ENCODE measurements at places on chromosomes 5 and 9. TPM values are rescaled to one million over a fixed set of nuclear protein-coding genes. Genes with fewer than 3 reads are reported as not detected.

DNA sequence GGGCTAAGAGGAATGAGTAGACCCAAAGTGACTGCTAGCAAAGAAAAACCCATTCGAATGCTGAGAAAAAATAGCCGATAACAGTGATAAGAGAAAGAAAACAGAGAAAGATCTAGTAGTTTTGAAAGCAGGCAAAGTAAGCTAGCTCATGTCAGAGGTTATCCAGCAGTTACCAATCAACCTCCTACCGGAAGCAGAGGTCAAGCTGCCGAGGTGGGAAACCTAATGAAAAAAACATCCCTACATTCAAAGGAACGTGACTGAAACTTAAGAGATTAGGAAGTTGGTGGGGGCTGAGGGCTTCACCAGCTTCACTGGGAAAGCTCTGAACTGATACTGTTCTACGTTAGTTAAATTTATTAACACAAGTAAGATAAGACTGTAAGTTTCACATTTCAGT lies 32.6 kb downstream of the SSBP2 start:
- no peaks in the 10 kb centered on the region for H3K36me3 ChIP-seq
- H3K4me3 ChIP-seq, result no peak overlapping the region
- peaks cover 42% of the 10 kb centered on the region for H3K4me1 ChIP-seq
- H3K27ac ChIP-seq, result no peak overlapping the region
- H3K27me3 ChIP-seq, result peaks cover 6% of the 10 kb centered on the region

- no peak overlapping the region for H3K27ac ChIP-seq
- DNase-seq, result no peak
These were observed 8.8 kb upstream of the LCP2 start for GRCh38 chr5:170306381-170306831.

GRCh38 chr5:68344447-68345111 lies 129.0 kb downstream of the PIK3R1 start:
- no peak overlapping the region for H3K4me3 ChIP-seq
- peaks cover 8% of the 10 kb centered on the region for H3K36me3 ChIP-seq
- no peak overlapping the region for H3K27ac ChIP-seq
- peaks cover 9% of the 10 kb centered on the region for H3K4me1 ChIP-seq
- DNase-seq, result no peak

DNA sequence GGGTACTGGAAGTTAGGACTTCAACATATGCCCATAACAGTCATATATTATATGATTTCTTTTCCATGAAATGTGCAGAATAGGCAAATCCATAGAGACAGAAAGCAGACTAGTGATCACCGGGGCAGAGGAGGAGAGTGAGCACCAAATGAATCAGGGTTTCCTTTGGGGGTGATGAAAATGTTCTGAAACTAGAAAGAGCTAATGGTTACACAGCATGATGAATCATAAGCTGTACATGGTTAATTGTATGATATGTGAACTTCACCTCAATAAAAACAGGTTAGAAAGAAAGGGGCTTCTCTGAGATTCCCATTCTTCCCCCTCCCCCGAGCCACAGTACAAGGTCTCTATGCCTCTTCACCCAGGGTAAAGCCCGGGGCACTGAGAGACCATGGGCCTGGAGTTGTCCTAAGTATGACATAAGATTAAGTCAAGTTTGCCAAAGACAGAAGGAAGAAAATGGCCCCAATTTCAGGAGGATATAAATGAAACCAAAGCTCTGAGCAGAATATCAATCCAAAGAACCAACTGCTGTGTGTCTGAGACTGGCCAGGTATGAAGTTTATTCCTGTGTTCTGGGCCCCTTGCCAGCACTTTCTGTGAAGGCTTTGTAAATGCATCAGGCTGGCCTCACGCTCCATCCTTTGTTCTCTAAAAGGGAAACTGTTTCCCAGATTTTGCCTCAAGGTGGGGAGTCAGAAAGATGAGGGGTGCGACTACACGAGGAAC lies 243.8 kb downstream of the CDK5RAP2 start:
- no peaks in the 10 kb centered on the region for H3K4me1 ChIP-seq
- no peaks in the 10 kb centered on the region for H3K27me3 ChIP-seq
- DNase-seq, result no peak
- no peak overlapping the region for H3K27ac ChIP-seq

DNA sequence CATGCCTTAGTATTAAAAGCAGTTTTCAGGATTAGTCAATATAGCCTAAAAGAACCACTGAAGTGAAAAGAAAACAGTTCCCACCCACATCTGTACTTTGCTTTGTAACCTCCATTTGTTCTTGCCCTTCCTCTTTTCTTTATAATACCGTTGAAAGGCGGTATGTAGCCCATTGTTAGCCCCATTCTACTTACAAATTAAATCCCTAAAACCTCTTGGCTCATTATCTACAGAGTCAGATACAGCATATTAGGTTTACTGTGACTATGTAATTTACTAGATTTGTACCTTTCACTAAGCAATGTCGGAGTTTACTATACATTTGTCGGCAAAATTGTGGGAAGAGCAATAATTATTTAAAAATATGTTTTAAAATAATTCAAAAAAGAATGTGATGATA lies 17.3 kb downstream of the ALDH1A1 start:
- H3K27me3 ChIP-seq, result no peaks in the 10 kb centered on the region
- no peaks in the 10 kb centered on the region for H3K36me3 ChIP-seq
- peaks cover 6% of the 10 kb centered on the region for H3K4me1 ChIP-seq
- no peak for DNase-seq
- no peak overlapping the region for H3K27ac ChIP-seq

DNA sequence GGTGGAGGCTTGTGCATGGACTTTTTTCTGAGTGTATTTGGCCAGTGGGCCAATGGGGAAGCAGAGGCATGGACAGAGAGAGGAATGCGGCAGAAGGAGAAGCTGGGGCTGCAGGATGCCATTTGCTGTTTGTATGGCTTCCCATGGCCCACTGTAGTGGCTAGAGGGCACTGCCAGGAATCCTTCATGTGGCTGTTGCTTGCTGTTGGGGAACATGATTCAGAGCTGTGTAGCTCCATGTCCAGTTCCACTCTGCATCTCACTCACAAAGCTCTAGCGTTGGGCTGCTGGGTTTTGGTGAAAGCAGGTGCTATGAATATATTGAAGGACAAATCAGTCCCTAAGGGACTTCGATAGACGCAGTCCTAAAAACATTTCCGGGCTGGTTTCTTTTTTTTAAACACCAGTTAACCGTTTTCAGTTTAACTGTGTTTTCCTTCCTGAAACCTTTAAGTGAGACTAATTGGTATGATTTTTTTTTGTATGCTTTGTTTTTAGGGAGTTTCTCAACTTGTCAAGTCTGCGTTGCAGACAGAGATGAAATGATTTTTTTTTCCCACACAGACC lies 51.3 kb downstream of the SLC22A5 start:
- peaks cover 20% of the 10 kb centered on the region for H3K4me1 ChIP-seq
- no peaks in the 10 kb centered on the region for H3K27me3 ChIP-seq
- no peak overlapping the region for H3K27ac ChIP-seq
- H3K4me3 ChIP-seq, result no peak overlapping the region
- H3K36me3 ChIP-seq, result no peaks in the 10 kb centered on the region

DNA sequence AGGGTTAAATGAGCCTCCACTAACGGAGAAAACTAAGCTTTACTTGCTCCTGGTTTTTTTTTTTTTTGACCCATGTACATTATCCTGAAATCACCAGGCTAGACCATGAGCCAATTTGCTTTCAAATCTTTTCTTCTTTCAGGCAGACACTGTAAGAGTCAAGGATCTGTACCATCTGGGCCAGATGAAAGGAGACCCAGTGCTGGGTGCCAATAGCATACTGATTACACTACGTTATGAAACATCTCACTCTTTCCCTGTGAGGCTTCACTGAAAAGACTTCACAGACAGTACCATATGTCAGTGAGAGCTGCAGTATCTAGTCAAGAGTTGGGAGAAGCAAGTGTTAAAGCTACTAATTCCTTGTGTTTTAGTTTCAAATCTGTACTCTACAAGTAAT lies 161.2 kb upstream of the PTPRD start:
- H3K36me3 ChIP-seq, result no peaks in the 10 kb centered on the region
- H3K4me3 ChIP-seq, result no peak overlapping the region
- H3K4me1 ChIP-seq, result no peaks in the 10 kb centered on the region

DNA sequence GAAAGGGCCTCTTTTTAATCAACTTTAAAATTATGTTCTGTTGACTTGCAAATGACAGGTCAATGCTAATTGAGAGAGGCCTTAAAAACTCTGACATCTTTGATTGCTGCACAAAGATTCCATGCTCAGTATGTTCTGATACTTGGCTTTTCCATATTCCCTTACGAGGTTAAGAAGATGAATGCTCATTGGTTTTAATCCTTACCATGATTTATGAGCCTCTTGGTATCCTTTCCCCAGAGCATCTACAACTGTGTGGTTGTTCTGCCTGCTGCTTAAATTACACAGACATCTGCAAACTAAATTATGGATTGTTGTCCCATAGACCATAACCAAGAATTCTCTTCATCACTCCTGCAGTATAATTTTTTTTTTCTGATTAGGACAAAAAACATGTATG lies 352.6 kb downstream of the CDH12 start:
- H3K27me3 ChIP-seq, result no peaks in the 10 kb centered on the region
- no peak for DNase-seq
- no peak overlapping the region for H3K27ac ChIP-seq
- peaks cover 5% of the 10 kb centered on the region for H3K4me1 ChIP-seq
- H3K4me3 ChIP-seq, result no peak overlapping the region

DNA sequence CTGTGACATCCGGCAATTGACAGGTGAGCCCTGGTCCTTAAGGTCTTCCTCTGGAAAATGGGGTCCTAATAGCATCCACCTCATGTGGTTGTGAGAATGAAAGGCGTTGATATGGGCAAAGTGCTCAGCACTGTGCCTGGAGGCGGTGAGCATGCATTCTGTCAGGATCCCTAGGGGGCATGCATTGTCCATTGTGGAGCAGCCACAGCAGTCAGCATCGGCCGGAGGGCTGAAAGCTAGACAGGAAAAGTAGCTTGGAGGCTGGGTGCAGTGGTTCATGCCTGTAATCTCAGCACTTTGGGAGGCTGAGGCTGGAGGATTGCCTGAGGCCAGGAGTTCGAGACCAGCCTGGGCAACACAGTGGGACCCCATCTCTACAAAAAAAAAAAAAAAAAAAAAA lies 122.2 kb downstream of the LHX2 start:
- no peak overlapping the region for H3K27ac ChIP-seq
- no peak overlapping the region for H3K4me3 ChIP-seq
- no peaks in the 10 kb centered on the region for H3K36me3 ChIP-seq
- peak; percentile 53 for DNase-seq
- no peaks in the 10 kb centered on the region for H3K27me3 ChIP-seq
- H3K4me1 ChIP-seq, result no peaks in the 10 kb centered on the region

GRCh38 chr9:112021742-112022141 lies 125.1 kb downstream of the UGCG start:
- H3K27ac ChIP-seq, result no peak overlapping the region
- no peaks in the 10 kb centered on the region for H3K36me3 ChIP-seq
- no peaks in the 10 kb centered on the region for H3K27me3 ChIP-seq
- H3K4me3 ChIP-seq, result no peak overlapping the region
- H3K4me1 ChIP-seq, result no peaks in the 10 kb centered on the region

DNA sequence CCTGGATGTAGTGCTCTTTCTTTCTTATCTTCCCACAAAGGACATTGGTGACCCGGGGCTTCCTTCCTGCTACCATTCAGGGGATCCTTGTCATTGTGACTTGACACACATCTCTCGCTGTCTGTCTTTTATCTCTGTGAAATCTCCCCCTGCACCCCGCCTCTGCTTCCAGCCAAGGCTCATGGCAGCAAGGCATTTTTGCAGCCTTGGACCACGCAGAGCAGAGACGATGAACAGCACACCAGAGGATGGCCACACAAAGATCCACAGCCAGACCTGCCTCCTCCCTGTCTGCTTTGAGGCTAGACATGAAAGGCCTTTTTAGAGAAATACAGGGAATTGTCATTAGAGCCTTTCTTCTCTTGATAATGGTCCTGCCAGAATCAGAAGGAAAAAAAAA lies 549.1 kb downstream of the CDK5RAP2 start:
- no peak overlapping the region for H3K4me3 ChIP-seq
- no peak overlapping the region for H3K27ac ChIP-seq
- H3K27me3 ChIP-seq, result no peaks in the 10 kb centered on the region
- H3K36me3 ChIP-seq, result no peaks in the 10 kb centered on the region

DNA sequence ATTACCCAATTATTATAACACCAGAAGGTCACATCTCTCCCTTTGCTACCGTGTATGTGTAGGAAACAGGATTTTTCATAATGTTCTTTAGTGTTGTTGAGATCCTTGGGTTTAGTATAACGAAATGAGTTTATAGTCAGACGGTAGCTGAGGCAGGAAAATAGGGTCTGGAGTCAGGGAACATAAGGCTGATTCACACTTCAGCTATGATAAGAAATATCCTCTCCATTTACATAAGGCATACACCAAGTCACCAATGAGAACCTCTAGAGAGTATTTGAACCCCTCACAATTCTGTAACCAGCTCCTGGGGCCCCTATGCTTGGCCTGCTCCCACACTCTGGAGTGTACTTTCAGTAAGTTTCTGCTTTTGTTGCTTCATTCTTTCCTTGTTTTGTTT lies 58.9 kb upstream of the ANKH start:
- H3K27ac ChIP-seq, result no peak overlapping the region
- H3K4me3 ChIP-seq, result no peak overlapping the region
- H3K4me1 ChIP-seq, result no peaks in the 10 kb centered on the region
- H3K27me3 ChIP-seq, result no peaks in the 10 kb centered on the region

DNA sequence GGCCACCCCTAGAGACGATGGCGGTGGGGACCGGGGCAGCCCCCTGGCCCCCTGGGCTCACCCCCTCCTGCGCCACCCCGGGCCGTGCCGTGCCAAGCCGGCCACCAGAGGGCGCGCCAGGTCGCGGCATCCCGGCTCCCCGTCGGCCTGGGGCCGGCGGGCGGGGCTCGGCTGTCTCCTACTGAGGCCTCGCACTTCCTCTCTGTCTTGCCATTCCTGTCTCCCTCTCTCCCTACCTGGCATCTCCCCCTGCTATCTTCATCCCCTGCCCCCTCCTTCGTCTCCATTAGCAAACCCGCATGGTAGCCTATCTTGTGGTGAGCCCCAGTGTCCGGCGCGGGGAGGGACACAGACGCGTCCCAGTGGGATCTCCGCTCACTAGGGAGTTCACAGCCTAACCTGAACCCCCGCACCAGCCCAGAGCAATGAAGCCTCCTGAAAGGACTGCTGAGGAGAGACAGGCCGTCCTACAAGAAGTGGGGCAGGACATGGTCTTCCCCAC lies 29.8 kb upstream of the FABP6 start:
- H3K36me3 ChIP-seq, result no peaks in the 10 kb centered on the region
- DNase-seq, result peak; percentile 72
- peaks cover 4% of the 10 kb centered on the region for H3K27me3 ChIP-seq

TRIM36 gene
- total RNA-seq, result 20.0 TPM

DMRT3 gene
- not detected for total RNA-seq

MYOZ3 gene
- total RNA-seq, result 11.6 TPM

BARHL1 gene
- total RNA-seq, result not detected

ZDHHC11B gene
- 3.1 TPM for total RNA-seq

RNF183 gene
- total RNA-seq, result 0.17 TPM

ALDH1A1 gene
- 2.4 TPM for total RNA-seq

All from WTC11 (cell line).